ENCODE measurements at places on chromosomes 11 and 22.
A peak's percentile ranks its signal among the peaks of the same experiment; 100 is the strongest.

DNA sequence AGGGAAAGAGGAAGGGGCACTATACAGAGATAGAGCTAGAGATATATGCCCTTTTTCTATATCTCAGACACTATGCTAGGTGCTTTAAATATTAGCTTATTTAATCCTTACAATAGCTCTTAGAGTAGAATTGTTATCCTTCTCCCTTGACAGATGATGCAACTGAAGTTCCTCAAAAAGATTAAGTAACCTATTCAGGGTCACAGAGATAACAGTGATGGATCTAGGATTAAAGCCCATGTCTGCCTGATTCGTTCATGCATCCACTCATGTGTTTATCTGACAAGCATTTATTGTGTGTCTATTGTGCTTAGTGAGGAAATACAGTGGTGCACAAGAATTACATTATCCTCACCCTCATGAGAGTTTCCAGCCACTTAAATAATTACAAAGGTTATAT, 8.7 kb downstream of the CCDC83 start:
- no peak for DNase-seq

- DNase-seq: no peak
Measured at GRCh38 chr11:65952052-65952521, 6.8 kb downstream of the TSGA10IP start.

- no peak for DNase-seq
Measured at GRCh38 chr22:43955883-43956782, 891 bp downstream of the SAMM50 start.

DNA sequence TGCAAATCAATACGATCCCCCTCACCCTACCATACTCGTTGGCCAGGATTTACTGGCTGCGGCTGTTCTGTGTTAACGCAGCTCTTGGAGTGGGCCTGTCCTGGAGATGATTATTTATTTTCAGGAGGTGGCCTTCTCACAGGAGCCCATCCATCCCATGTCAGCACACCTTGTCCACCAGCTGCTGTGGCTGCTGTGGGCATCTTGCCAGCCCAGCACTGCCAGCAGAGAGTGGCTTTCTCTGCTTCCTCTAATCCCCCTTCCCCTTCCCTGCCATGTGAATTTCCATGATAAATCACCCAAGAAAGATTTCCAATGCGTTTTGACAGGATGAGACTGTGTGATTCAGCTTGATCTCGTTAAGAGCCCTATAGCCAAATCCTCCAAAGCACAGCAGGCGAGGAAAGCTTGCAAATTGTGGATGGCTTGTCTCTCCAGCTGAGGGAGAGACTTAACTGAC, 309.1 kb upstream of the C11orf87 start:
- DNase-seq: no peak

- no peak for DNase-seq
Measured at GRCh38 chr11:110527146-110527545, 97.4 kb downstream of the FDX1 start.

DNA sequence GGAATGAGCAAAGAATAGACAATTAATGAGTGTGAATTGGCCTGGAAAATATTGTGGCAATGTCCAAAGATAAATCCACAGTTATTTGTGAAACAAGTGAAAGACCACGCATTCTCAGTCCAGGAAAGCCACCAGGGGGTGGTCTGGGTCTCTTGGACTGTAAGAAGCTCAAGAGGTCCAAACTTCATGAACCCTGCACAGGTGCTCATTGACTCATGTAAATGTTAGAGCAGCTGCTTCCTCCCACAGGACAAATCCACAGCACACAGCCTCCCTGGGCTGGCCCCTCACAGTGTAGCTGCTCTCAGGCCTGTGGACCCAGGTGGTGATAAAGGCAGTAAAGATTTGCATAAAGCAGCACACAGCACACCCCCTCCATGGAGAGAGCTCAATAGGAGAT, 114.0 kb downstream of the ZNF280B start:
- no peak for DNase-seq

DNA sequence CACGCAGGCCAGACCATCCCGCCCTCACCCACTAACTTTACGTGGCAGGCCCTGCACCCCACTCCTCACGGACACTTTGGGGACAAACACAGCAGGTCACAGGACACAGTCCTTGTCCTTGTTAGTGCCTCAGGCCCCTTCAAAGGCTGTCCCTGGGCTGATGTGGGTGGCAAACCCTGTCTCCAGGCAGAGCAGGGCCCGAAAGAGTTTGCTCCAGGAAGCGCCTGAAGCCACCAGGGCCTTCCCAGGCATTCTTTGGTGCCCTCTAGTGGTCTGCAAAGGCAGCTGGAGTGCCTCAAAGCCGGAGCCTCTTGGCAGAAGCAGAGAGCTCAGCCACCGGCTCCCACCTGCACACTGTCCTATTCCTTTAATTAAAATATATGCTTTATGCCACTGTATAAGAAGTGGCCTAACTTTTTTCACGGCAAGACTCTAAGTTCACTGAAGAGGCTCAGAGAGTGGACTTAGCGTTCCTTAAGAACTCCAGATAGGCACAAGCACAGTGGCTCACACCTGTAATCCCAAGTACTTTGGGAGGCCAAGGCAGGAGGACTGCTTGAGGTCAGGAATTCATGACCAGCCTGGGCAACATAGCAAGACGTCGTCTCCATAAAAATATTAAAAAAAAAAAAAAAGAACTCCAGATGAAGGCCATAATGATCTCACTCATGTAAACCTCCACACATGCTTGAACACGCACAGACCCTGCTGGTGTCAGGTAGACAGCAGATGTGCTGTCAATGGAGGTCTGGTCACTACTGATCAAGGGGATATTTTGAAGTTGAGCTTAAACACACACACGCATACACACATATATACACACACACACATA, 11.1 kb downstream of the TXN2 start:
- DNase-seq: peak; percentile 69

- DNase-seq: peak; percentile 16
Measured at GRCh38 chr22:29768052-29768693, 1.0 kb downstream of the UQCR10 start.

DNA sequence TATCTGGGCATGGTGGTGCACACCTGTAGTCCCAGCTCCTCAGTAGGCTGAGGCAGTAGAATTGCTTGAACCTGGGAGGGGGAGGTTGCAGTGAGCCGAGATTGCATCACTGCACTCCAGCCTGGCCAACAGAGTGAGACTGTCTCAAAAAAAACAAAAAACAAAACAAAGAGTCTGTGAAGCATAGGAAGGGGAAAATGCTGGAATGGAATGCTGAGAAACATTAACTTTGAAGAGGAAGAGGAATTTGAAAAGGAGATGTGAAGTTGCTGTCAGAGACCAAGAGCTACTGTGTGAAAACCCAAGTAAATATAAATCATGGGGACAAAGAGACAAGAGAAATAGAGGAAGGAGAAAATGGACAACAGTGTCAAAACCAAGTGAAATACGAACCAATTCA, 455.1 kb upstream of the ARHGAP42 start:
- DNase-seq: no peak

DNA sequence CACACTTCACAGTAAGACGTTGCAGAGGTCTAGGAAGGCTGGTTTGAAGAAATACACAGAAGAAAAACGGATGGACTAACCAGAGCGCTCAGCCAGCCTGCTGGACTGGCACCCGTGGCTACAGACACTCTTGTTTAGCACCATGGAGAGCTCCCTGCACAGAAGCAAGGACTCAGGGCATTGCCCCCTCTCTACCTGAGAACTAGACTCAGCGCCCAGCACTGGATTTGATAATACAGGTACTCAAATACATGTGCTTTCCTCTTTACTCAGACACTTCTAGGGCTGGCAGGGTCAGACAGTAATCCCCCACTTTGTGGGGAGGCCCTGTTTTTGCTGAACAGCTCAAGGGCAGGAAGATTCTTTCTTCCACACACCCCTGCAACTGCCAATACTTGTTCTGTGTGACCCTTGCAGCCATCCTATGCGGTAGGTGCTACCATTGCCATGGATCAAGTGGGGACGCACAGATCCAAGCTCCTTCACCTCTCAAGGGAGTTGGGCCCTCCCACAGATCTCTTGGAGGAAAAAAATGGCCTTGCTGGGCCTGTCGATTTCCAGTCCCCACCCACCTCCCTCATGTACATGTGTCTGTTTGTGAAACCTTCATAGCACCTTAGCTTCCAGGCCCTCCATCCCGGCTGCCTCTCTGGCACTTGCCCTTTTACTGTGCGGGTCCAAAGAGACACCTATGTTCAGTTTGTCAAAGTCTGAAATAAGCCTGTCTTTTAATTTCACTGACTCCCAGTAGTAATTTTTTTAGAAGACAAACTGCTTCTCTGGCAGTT, 5.1 kb upstream of the P2RX6 start:
- DNase-seq: no peak

GRCh38 chr11:9639985-9640384, 23.9 kb upstream of the SWAP70 start:
- no peak for DNase-seq

GRCh38 chr22:49660321-49660720, 167.4 kb downstream of the BRD1 start:
- no peak for DNase-seq

DNA sequence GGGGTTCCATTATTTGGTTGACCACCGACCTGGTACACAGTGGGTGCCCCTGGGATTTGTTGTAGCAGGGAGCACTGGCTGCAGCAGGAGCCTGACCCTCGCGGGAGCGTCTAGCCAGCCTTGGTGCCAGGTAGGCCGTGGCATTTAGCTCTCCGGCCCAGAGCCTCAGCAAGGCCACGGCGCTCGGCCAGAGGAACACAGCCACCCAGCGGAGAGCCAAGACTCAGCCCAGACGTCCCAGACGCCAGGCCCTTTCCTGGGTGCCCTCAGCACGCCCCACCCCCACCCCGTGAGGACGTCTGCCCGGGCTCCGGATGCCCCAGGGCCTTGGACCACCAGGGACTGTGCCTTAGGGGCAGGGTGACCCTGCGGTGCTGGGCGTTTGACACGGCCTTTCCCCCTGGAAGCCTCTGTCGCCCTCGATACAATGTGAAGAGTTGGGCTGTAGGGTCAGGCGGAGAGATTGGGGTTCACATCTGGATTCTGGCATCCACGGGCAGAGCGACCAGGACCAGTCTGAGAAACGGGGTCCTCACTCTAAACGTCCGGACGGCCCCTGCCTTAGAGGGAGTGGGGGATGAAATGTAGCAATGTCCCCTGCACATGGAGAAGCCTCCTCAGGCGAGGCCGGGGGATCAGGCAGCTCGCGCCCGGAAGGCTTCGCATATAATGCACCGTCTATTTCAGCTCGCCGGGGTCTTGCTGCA, 99.2 kb upstream of the FGF3 start:
- no peak for DNase-seq

GRCh38 chr11:19995145-19995544, 165.1 kb downstream of the DBX1 start:
- peak; percentile 9 for DNase-seq

- no peak for DNase-seq
Measured at GRCh38 chr11:105227363-105227762, 87.8 kb upstream of the CARD18 start.

- no peak for DNase-seq
Measured at GRCh38 chr11:18706330-18707243, 8.0 kb downstream of the TMEM86A start.

DNA sequence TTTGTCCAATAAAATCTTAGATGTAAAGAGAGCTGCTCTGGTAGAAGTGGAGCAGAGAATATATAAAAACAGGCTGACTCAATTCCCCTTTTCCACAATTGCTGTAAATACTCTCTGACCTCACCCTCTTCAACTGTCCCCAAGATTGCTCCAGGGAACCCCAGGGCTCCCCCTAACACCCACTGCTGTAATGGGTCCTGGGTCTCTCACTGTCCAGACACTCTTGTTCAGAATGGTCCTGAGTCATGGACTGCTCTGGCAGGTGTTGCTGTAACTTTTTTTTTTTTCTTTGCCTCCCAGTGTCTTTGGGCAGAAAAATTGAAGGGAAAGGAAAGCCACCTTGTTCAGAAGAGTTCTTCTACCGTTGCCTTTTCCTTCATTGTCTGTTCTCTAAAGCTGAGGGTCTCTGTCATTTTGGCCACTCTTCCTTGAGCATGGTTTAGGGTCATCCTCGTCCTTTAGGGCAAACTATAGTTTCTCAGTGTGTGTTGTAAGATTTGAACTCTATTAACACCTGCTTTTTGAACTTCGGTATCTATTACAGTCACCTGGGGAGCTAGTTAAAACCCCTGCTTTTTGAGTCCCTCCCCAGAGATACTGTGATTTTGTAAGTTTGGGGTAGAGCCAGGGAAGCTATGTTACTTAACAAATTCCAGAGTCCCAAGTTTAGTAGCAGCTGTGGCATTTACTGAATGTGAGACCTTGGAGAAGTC, 209.5 kb downstream of the NAV2 start:
- DNase-seq: no peak

GRCh38 chr11:21604564-21604963, 588.3 kb upstream of the ANO5 start:
- DNase-seq: no peak

DNA sequence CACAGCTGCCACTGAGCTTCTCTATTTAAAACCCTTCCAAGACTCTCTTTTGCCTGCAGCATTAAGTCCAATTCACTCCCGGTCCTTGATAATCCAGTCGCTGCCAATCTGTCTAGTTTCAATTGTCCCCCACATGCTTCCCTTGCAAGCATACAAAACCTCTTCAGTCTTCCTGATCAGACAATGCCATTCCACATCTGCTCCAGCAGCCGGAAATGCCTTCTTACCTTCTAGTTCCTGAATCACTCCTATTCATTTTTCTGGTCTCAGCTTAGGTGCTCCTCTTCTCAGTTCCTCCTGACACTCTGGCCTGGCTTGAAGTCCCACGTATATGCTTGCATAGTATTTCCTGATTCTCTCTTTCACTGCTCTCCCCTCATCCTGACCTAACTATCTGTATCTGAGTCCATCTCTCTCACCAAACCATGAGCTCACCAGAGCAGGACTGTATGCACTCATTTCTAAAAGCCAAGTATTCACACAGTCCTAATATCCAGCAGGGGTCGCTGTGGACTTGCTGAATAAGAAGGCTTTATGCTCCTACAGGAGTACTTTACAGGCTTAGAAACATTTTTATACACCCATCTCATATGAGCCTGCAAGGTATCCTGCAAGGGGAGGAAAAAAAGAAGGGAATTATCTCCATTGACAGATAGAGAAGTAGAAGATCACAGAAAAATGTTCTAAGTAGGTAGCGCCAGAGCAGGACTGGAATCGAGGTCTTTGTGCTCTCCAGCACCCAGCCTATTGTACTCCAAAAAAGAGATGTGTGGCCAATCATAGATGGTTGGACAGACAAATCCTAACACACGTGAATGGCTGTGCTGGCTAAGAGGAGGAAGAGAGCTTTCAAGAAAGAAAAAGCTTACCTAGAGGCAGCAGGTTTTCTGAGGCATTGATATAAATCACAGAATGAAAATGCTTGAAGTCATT, 19.2 kb downstream of the XRRA1 start:
- DNase-seq: peak; percentile 63

DNA sequence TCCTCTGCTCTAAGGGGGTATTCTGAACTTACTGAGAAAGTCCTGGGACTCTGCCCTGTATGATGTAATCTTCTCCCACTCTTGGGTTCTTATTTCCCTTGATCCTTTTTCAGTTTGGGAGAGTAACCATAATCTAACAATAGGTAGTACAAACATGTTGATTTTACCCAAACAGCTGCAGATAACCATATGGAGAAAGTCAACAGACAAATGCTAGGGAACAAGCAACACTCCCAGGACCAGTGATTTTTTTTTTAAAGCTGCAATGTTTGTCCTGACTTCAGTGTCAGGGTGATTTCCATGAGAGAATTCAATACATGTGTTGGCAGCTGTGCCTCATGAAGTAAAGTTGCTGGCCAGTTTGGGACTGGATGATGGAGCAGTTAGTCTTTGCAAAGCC, 156.5 kb downstream of the FCHSD2 start:
- DNase-seq: no peak

GRCh38 chr11:32113200-32113919, 22.5 kb downstream of the RCN1 start:
- no peak for DNase-seq

- no peak for DNase-seq
Measured at GRCh38 chr22:36065462-36065774, 36.8 kb upstream of the RBFOX2 start.

All from RCC 7860 (cell line).